ENCODE measurements at places on chromosomes 4 and X.

GRCh38 chr4:144667500-144667899 is 21.5 kb downstream of the HHIP start:
- no peak for DNase-seq

DNA sequence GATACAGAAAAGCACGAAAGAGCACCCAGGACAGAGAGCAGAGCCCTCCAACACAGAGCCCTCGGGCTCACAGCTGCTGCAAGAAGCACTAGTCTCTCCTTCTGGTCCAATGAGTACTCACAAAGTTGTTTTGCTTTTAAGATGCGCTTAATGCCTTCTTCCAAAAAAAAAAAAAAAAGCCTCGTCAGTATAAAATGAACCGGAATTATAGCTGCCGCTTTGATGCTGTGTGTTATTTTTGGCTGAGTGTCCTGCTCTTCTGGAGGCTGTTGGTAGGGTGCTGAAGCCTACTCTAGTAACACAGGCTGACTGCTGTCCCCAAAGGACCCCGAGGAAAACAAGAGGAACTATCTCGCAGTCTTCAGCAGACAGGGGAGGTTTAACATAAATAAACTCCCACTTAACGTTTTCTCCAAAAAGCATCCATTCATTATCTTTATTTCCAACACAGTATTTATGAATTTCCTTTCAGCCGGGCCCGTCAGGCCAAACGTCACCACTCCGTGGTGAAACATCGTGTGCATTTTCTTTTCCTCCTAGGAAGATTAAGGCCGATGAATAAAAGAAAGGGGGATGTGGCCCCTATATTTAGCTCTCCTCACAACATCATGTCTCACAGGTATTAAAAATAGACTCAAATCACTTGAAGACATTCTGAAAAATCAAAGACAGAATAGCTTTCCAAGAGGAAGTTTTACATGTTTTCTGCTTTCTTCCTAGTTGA is 213.7 kb upstream of the PPARGC1A start:
- DNase-seq = no peak

- DNase-seq = no peak
Observed at GRCh38 chrX:68666580-68666979, 19.1 kb downstream of the STARD8 start.

GRCh38 chr4:156190615-156191014 is 236.9 kb upstream of the CTSO start:
- no peak for DNase-seq

DNA sequence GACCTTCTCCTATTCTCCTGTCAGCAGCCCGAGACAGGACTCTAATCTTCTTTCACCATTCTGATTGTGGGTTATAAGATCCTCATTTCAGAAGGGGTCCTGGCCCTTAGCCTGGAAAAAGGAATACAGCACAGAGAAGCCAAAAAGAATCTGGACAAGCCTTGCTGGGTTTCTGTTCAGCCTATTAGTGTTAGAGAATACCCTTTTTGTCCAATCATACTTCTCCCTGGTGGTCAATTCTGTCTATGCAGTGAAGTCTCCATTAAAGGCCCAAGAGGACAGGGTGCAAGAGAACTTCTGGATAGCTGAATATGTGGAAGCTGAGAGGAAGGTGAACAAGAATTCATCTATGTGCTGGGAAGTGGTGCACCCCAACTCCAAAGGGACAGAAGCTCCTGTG is 105.7 kb upstream of the AGA start:
- DNase-seq = no peak

DNA sequence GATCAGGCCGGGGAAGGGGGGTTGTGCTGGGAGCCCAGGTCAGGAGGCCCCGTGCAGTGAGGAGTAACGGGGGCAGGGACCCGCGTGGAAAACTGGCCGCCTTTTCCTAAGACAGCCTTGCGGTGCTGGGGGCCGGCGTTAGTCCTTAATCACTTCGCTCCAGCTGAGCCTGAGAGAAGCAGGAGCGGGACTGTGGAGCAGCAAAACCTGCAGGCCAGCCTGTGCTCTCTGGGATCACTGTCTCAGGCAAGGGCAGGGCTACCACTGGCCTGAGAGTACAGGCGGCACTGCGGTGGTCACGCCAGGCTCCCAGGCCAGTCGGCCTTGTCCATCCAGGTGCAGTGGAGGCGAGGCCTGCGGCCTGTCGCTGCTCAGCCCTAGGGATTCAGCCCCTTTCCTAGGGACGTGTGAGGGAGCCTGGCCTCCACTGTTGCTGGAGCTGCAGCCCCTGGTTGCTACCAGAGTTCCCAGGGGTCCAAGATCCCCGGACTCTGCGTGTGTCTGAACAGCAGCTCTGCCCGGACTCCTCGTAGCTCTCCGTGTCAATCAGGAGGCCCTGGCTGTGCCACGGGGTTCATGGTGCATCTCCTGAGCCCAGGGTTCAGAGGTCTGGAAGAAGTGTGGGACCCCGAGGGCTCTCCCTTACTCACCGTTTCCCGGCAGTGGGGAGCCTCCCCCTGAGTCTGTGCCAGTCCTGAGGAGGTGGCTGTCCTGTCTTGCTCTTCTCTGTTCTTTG is 2141.7 kb upstream of the TENM3 start:
- no peak for DNase-seq

- DNase-seq = no peak
Observed at GRCh38 chr4:61309616-61310015, 109.5 kb downstream of the ADGRL3 start.

- no peak for DNase-seq
Observed at GRCh38 chrX:130915302-130915701, 12.3 kb upstream of the ENOX2 start.

DNA sequence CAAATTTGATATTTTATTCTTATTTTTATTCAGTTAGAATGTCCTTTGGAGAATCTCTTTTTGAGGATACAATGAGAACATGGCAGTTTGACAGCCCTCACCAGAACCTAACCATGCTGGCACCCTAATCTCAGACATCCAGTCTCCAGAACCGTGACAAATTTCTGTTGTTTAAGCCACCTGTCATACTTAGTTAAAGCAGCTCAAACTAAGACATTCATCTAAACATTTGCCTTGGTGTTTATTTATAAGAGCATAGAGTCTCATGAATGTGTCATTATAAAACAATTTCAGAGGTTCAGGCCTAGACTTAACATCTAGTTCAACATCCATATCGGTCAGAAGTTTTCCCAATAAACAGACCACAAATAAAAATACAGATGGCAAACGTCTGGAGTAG is 125.1 kb upstream of the FUNDC1 start:
- DNase-seq = no peak

GRCh38 chr4:148057516-148057915 is 325.6 kb downstream of the ARHGAP10 start:
- DNase-seq = no peak

- DNase-seq = no peak
Observed at GRCh38 chr4:147899512-147899911, 167.6 kb downstream of the ARHGAP10 start.

GRCh38 chr4:125728568-125728967 is 413.8 kb downstream of the FAT4 start:
- DNase-seq = no peak

DNA sequence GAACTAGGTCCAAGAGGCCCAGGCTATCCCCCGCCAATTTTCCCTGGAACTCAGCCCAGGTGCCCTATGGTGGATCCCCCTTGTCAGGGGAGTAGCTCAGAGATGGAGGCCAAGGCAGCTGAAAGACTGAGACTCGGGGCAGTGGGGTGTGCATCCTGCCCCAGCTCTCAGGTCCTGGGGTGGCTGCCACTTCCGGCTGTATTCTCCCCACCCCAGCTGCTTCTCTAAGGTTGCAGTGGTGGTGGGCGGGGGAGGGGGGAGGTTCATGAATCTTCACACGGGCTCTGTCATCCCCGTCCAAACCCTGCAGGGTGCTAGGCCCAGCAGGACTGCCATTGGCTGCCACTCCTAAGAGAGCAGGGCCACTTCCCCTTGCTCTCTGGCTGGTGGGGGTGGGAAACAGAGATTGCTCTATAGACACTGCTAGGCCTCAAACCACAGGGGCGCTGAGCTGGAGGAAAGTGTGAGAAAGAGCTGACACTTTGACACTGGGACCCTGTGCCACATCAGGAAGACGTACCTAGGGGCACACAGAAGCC is 1.5 kb downstream of the SASH3 start:
- no peak for DNase-seq

GRCh38 chrX:6465756-6466155 is 69.2 kb downstream of the VCX3A start:
- DNase-seq = no peak

- no peak for DNase-seq
Observed at GRCh38 chrX:69280933-69281332, 115.7 kb upstream of the PJA1 start.

GRCh38 chr4:42579903-42580302 is 77.0 kb downstream of the ATP8A1 start:
- DNase-seq = no peak

- DNase-seq = no peak
Observed at GRCh38 chrX:28585767-28586166, 1.5 kb upstream of the IL1RAPL1 start.

DNA sequence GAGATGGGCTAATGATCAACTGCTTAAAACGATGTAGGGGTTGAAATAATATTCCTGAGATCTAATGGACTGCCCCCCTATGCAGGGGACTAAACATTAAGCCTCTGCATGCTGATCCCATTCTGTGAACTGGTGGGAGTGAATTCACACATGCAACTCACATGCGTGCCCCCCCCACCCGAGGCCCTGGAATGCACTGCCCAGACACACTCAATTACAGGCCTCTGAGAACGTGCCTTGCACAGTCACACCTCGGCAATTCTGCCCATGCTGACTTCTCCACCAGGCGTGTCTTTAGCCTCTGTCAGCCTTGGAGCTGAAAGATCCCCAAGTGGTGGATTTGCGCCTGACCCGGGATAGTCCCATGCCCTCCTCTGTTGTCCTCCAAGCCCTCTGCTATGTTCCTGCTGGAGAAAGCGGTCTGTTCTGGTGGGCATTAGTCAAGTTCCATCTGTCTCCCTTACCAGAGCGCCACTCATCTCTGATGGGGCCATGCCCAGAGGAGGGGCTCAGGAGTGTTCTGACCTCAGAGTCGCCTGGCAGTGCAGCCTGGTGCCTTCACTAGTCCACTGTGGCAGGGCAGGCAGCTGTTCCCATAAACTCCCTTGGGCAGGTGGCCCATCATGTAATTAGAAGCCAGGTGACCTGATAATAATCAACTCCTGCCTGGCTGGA is 86.5 kb downstream of the DRD5 start:
- DNase-seq = no peak

DNA sequence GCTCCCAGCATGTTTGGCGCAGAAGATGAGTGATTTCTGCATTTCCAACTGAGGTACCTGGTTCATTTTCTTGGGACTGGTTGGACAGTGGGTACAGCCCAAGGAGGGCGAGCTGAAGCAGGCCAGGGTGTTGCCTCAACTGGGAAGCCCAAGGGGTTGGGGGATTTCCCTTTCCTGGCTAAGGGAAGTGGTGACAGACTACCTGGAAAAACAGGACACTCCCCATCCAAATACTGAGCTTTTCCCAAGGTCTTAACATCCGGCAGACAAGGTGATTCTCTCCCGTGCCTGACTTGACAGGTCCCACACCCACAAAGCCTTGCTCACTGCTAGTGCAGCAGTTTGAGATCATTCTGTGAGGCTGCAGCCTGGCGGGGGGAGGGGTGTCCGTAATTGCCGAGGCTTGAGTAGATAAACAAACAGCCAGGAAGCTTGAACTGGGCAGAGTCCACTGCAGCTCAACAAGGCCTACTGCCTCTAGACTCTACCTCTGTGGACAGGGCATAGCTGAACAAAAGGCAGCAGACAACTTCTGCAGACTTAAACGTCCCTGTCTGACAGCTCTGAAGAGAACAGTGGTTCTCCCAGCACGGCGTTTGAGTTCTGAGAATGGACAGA is 307.7 kb upstream of the ARSJ start:
- no peak for DNase-seq

- no peak for DNase-seq
Observed at GRCh38 chr4:70531981-70532380, 13.6 kb downstream of the AMTN start.

DNA sequence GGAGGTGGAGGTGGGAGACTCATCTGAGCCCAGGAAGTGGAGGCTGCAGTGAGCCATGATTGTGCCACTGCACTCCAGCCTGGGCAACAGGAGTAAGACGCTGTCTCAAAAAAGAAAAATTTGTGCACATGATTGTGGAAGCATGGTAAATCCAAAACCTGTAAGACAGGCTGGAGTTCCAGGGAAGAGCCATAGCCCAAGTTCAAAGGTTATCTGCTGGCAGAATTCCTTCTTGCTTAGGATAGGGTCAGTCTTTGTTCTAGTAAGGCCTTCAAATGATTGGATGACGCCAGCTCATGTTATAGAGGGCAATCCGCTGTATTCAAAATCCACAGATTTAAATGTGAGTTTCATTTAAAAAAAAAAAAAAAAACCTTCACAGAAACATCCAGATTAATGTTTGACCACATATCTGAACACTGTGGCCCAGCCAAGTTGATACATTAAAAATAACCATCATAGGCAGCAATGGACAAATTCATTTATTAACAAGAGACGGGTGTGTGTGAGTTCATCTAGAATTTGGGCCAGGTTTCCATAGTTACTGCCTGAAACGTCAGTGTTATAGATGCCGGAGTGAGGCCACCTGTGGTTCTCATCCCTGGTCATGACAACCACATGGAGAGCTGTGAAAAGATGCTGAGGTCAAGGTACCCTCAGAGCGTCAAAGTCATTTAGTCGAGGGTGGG is 35.2 kb upstream of the SLC2A9 start:
- no peak for DNase-seq

- DNase-seq = no peak
Observed at GRCh38 chr4:105059337-105059736, 87.3 kb upstream of the TET2 start.

DNA sequence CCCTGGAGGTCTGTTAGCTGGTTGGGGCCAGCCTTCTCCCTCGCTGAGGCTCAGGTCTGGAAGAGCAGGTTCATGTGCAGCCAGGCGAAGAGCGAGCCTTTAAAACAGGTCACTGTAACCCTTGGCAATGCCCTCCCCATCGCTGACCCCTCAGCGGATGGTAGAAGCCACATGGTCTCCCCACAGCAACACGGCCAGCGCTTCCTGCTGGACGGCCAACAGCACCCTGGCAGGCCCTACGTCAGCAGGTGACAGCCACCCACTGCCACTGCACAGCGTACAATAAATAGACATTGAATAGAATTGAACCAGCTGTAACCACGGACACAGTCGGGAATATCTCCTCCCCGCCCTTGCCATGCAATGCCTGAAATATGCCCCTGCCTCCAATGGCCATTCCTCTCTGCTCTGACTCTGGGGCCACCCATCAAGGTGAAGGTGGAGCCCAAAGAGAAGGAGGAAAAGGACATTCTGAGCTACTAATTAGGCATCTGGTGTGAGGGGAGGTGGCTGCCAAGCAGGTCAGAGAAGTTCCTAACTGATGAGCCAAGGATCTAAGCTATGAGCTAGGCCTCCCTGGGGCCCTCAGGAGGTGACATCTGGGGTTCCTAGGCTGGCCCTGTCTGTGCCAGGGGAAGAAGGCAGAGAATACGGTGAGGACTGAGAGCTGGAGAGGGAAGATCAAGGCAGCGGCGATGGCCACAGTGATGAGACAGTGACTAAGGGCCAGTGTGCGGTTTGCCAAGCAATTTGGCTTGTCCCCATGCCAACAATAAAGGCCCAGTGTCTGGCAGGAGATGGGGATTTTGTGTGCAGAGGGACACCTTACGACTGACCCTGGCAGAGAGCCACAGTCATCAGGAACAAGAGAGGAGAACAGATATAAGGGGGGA is 202.3 kb downstream of the BCOR start:
- no peak for DNase-seq

- DNase-seq = no peak
Observed at GRCh38 chr4:119525771-119526712, 102.6 kb downstream of the PDE5A start.

GRCh38 chr4:185730849-185731608 is 81.0 kb downstream of the SORBS2 start:
- no peak for DNase-seq

All from cortex of kidney (tissue), 1 donor.